Fibroblast of skin of right biceps (primary cell): ENCODE measurements at places on chromosomes 6 and 20.

GRCh38 chr6:116059713-116060571 lies 749 bp downstream of the FRK start:
- DNase-seq = peak; percentile 7

DNA sequence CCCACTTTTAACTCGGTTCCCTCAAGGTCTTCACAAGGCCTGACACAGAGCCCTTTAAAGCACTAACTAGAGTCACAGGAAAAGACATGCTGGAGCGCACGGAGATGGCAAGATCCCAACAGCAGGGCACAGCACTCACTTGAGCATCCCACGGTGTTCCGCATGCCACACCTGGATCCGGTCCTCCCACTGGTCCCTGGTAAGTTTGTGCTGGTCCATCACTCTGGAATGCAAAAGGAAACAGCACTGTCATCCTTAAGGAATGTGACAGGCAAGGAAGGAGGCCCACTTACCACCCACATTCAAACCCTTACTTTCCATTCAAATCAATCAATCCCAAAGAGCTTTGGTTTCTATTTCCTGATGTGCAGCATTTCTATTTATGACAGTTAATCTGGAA lies 34.7 kb downstream of the EZR start:
- peak; percentile 63 for DNase-seq

GRCh38 chr6:144127097-144127496 lies 23.2 kb upstream of the STX11 start:
- no peak for DNase-seq

DNA sequence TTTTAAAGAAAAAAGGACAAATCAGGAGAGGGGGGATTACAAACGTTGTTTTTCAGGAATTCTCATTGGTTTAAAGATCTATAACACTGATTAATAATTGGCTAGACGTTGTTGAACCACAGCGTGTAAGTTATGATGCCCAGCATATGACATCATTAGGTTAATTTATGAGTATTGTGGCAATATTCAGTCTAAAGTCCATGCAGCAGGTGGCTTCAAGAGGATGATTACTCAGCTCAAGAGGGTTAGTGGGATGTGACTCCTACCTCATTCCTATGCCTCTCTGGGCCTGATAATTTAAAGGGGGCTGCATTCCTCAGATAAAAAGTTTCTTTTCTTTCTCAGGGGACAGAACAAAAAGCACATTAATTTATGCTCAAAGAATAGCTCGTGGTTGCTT lies 1309.0 kb downstream of the EPHA7 start:
- no peak for DNase-seq

- DNase-seq = no peak
Observed at GRCh38 chr20:62040933-62041332, 24.7 kb downstream of the TAF4 start.

DNA sequence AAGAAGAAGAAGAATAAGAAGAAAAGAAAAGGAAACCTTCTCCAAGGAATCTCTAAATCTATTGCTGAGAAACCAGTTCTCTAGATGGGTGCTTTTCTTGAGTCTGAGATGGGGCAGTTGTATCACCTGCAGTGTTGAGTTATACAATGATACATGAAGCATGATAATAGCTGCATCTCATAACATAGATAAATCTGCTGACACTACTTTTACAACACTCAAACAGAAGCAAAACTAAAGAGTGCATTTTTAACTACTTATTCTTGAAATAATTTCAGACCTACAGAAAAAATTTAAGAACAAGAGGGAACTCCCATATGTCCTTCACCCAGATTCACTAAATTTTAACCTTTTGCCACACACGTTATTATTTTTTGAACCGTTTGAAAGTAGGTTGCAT lies 70.3 kb downstream of the SYNJ2 start:
- no peak for DNase-seq

DNA sequence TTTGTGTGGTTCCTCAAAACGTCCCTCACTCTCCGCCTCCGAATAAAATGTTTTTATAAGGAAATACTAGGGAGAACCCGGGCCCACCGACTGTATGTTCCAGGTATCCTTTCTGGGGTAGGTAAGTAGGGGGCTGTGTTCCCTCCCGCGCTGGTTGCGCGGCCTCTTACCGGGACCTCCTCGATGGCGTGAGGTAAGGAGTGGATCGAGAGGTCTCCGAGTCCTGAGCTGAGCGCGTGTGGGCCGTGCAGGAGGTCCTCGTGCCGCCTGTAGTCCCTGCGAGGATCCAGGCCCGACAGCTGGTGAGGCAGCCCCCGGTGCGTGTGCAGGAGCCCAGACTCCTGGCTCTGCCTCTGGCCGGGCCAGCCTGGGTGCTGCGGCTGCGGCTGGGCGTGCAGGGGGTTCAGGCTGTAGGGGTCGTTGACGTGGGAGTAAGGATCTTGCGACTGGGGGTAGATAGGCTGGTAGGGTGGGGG lies 5.1 kb downstream of the TFAP2A start:
- DNase-seq = no peak

GRCh38 chr6:14031516-14031915 lies 86.1 kb upstream of the CD83 start:
- peak; percentile 12 for DNase-seq

GRCh38 chr20:46119547-46119946 lies 1.4 kb downstream of the CD40 start:
- DNase-seq = no peak
